Tibial nerve (tissue), 4 donors: ENCODE measurements at places on chromosomes 7 and 10.

GRCh38 chr10:124942317-124943169 lies 620 bp downstream of the ZRANB1 start:
- no peak for DNase-seq
- H3K27ac ChIP-seq, result no peak overlapping the region
- H3K4me1 ChIP-seq, result no peaks in the 10 kb centered on the region
- H3K4me3 ChIP-seq, result no peak overlapping the region
- no peaks in the 10 kb centered on the region for H3K36me3 ChIP-seq
- H3K27me3 ChIP-seq, result no peaks in the 10 kb centered on the region

- H3K36me3 ChIP-seq, result no peaks in the 10 kb centered on the region
- no peak overlapping the region for H3K27ac ChIP-seq
- H3K4me3 ChIP-seq, result no peak overlapping the region
- no peaks in the 10 kb centered on the region for H3K4me1 ChIP-seq
- no peak for DNase-seq
Observed at GRCh38 chr7:113519472-113519871, 399.3 kb downstream of the PPP1R3A start.

- no peak overlapping the region for H3K27ac ChIP-seq
- no peak overlapping the region for H3K4me3 ChIP-seq
- no peaks in the 10 kb centered on the region for H3K36me3 ChIP-seq
- no peak for DNase-seq
- H3K4me1 ChIP-seq, result no peaks in the 10 kb centered on the region
Observed at GRCh38 chr7:142024547-142024946, 28.9 kb downstream of the MGAM start.

GRCh38 chr7:104625956-104626355 lies 297.6 kb downstream of the LHFPL3 start:
- H3K27ac ChIP-seq, result no peak overlapping the region
- no peaks in the 10 kb centered on the region for H3K27me3 ChIP-seq
- DNase-seq, result no peak
- no peak overlapping the region for H3K4me3 ChIP-seq

DNA sequence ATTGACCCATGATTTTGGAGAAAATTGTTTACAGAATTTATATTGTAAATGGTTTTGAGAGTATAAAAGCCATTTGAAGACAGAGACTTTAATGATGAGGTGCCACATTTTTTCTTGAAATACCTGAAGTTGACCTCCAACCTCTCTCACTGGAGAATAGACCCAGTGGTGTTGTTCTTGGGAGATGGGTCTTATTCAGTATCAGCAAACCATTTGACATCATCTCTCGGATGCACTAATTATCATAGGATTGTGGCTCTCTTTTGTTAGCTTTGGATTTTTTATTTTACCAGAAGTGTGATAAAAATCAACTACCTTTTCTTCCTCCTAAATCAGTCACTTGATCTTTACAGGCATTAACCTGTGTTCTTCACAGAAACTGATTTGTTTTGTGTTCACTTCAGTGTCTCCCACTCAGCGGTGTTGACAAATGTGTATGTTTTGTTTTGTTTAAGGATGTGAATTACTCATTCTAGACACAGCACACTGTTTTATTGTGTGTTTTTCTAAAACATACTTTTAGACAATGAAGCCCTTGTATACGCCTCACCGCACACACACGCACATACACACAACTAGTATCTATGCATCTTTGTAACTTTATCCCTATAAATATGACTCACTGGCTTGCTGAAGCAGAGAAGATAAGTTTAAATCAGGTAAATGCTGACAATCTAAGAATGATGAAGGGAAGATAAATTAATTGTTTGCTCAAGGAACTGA lies 455.6 kb downstream of the INHBA start:
- no peak overlapping the region for H3K27ac ChIP-seq
- no peaks in the 10 kb centered on the region for H3K27me3 ChIP-seq
- DNase-seq, result no peak
- H3K4me3 ChIP-seq, result no peak overlapping the region
- H3K4me1 ChIP-seq, result no peaks in the 10 kb centered on the region

GRCh38 chr7:103871473-103871872 lies 118.0 kb downstream of the RELN start:
- no peak overlapping the region for H3K27ac ChIP-seq
- DNase-seq, result no peak
- no peaks in the 10 kb centered on the region for H3K4me1 ChIP-seq
- no peaks in the 10 kb centered on the region for H3K27me3 ChIP-seq
- no peak overlapping the region for H3K4me3 ChIP-seq

DNA sequence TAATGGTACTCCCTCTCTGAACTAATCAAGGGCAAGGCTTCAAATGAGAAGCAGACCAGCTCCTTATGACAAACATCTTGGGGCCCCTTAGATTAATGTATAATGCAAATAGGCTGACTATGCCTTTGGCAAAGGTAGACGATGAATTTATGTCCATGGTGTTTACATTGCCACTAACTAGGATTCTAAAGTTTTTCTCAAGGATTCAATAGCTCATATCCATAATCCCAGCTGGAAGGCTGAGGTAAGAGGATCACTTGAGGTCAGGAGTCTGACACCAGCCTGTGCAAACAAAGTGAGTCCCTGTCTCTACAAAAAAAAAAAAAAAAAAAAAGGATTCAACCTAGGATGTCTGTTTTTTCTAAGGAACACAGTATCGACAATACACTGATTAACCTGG lies 96.5 kb downstream of the ORC5 start:
- no peaks in the 10 kb centered on the region for H3K36me3 ChIP-seq
- DNase-seq, result no peak
- H3K27ac ChIP-seq, result no peak overlapping the region
- H3K27me3 ChIP-seq, result no peaks in the 10 kb centered on the region
- H3K4me1 ChIP-seq, result no peaks in the 10 kb centered on the region

GRCh38 chr10:15868006-15868405 lies 7.7 kb upstream of the MINDY3 start:
- no peaks in the 10 kb centered on the region for H3K27me3 ChIP-seq
- no peaks in the 10 kb centered on the region for H3K4me1 ChIP-seq
- H3K27ac ChIP-seq, result no peak overlapping the region
- no peaks in the 10 kb centered on the region for H3K36me3 ChIP-seq
- DNase-seq, result no peak

DNA sequence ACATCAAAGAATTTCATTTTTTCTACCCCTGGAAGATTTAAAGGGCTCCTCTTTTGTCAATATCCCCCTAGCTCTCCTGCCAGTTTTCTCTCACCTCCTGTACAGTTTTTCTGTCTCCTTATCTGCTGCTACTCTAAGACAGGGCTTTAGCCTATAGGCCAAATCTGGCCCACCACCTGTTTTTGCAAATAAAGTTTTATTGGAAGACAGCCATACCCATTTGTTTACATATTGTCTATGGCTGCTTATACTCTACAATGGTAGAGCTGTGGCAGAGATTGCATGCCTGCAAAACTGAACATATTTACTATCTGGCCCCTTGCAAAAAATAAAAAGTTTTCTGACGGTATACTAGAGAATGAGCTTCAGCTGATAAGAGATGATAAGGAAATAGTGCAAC lies 37.4 kb upstream of the GARS1 start:
- no peaks in the 10 kb centered on the region for H3K4me1 ChIP-seq
- no peak overlapping the region for H3K4me3 ChIP-seq
- peaks cover 40% of the 10 kb centered on the region for H3K36me3 ChIP-seq
- DNase-seq, result no peak
- H3K27ac ChIP-seq, result no peak overlapping the region

DNA sequence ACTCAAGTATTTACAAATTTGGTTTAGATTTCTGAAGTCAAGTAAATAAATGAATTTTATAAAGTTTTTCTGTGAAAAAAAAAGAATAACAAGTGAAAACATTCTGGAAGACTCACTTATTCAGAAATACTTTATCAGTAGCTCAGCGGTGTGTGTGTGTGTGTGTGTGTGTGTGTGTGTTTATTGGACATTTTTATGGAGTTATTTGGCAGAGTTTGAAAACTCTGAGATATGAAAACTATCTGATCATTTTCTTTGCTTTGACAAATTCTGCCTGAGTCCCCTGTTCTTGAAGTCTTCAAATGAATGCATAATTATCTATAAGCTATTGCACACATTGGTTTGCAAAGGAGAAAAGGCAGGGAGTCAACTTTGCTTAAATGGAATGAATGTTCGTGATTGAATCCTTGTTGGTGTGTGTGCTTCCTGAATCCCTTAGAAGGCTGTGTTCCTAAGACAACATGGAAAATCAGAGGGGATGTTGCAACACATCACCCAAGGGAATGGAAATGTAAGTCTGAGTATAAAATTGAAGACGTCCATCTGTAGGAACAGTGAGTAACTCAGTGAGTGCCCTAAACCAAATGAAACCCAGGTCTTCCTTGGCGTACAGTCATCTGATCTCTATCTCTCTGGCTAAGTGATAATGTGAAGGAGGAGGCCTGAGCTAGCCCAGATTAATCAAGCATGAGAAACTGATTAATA lies 160.9 kb downstream of the REEP3 start:
- H3K4me1 ChIP-seq, result no peaks in the 10 kb centered on the region
- DNase-seq, result peak; percentile 85
- no peak overlapping the region for H3K27ac ChIP-seq
- H3K36me3 ChIP-seq, result no peaks in the 10 kb centered on the region
- H3K4me3 ChIP-seq, result no peak overlapping the region
- no peaks in the 10 kb centered on the region for H3K27me3 ChIP-seq

DNA sequence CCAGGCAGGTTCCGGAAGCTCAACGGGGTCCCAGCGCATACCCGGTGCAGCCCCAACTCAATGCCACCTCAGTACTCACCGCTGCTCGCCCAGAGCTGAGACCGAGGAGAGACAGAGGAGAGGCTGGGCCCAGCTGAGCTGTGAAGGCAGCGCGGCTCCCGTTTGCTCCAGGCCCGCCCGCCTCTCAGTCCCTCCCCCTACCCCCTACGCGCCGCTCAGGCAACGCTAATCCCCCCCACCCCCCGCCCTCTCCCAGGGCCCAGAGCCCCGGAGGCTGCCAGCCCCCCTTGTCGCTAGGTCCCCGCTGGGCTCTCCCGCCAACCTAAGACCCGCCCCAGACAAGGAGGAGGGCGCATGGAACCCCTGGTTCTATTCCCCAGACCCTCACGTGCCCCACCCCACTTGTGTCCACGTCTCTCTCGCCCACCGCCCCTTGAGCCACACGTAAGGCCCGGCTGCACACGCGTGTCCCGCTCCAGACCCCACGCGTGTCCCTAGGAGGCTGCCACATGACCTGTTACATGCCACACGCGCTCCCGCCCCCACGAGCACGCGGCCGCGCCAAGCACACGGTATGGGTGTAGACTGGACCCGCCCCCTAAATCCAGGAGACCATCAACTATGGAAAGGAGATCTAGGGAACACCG lies at the start of gene PSD:
PSD (minus strand) TSS at position 164 of the 647 bp plus-strand sequence. CDS start 1,747 bp downstream, outside the sequence.
- no peaks in the 10 kb centered on the region for H3K36me3 ChIP-seq
- peak within 1 kb of the TSS; percentile 98 for H3K4me3 ChIP-seq
- H3K27ac ChIP-seq, result no peak within 1 kb of the TSS

- H3K27ac ChIP-seq, result no peak overlapping the region
- no peaks in the 10 kb centered on the region for H3K27me3 ChIP-seq
- DNase-seq, result no peak
- H3K4me3 ChIP-seq, result no peak overlapping the region
- no peaks in the 10 kb centered on the region for H3K36me3 ChIP-seq
Observed at GRCh38 chr7:129686063-129686462, 74.5 kb downstream of the NRF1 start.

GRCh38 chr10:63431962-63432797 lies 33.6 kb downstream of the JMJD1C start:
- H3K4me3 ChIP-seq, result no peak overlapping the region
- H3K36me3 ChIP-seq, result no peaks in the 10 kb centered on the region
- peak overlapping the region; percentile 23 for H3K27ac ChIP-seq

DNA sequence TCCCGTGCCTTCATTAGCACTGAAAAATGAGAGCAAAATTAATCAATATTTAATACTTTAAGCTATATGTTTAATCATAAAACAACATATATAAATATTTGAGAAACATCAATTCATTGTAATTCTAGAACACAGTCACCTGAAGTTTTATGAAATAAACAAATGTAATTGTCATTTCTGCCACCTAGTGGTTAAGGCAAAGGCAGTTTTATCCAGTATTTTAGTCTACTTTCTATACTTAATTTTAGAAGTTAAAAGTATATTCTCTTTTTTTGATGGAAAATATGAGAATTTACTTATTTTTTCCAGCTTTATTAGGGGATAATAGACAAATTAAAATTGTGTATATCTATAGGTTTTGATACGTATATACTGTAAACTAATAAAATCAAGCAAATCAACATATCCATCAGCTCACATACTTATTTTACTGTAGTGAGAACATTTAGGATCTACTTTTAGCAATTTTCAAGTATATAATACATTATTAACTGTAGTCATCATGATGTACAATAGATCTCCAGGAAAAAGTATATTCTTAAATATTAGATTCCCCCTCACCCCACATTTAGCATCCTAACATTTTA lies 16.9 kb downstream of the PCGF6 start:
- no peak for DNase-seq
- no peaks in the 10 kb centered on the region for H3K27me3 ChIP-seq
- H3K4me3 ChIP-seq, result no peak overlapping the region
- no peak overlapping the region for H3K27ac ChIP-seq

- no peaks in the 10 kb centered on the region for H3K27me3 ChIP-seq
- peaks cover 11% of the 10 kb centered on the region for H3K4me1 ChIP-seq
- H3K36me3 ChIP-seq, result peaks cover 74% of the 10 kb centered on the region
- H3K27ac ChIP-seq, result no peak overlapping the region
Observed at GRCh38 chr7:105636982-105637381, 55.7 kb upstream of the EFCAB10 start.

DNA sequence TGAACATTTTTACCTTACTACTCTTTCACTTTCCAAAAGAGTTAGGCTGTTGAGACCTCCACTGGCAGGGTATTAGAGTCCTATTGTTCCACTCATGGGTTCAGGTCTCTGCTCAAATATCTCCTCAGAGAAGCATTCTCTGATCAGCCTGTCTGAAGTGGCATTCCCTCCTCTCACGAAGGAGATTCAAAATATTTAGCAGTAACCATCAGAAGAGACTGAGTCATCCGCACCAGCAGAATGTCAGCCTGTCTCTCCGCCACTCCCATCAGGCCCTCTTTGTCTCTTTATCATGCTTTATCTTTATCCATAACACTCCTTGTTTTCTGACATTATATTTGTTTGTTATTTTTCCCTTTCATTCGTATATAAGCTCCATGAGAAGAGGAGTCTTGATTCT lies 79.1 kb downstream of the AASS start:
- no peak for DNase-seq
- H3K36me3 ChIP-seq, result no peaks in the 10 kb centered on the region
- H3K4me3 ChIP-seq, result no peak overlapping the region
- H3K4me1 ChIP-seq, result no peaks in the 10 kb centered on the region
- H3K27me3 ChIP-seq, result no peaks in the 10 kb centered on the region

GRCh38 chr10:110252151-110252550 lies 44.7 kb downstream of the MXI1 start:
- no peaks in the 10 kb centered on the region for H3K27me3 ChIP-seq
- no peaks in the 10 kb centered on the region for H3K36me3 ChIP-seq
- no peak overlapping the region for H3K4me3 ChIP-seq
- H3K27ac ChIP-seq, result no peak overlapping the region
- no peak for DNase-seq
